Calu3 (cell line): ENCODE measurements at places on chromosomes 13 and 19. TPM values are rescaled to one million over a fixed set of nuclear protein-coding genes. Genes with fewer than 3 reads are reported as not detected.

DNA sequence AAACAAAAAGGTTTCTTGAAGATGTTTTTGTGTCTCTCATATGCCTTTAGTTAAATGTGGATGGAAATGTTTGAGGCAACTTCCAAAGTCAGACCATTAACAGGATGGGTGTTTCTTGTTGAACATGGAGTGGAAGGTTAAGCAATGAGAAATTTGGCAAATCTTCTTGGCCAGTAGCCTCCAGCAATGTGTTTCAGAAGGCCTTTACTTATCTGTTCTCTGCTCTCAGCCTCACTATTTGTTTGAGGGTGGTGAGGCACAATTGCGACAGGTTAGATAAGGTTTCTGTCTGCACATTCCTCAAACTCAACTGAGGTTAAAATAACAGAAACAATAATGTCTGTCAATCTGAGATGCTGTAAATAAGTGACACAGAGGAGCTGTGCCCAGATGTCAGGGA lies 1019.0 kb downstream of the DIAPH3 start:
- DNase-seq, result no peak

DNA sequence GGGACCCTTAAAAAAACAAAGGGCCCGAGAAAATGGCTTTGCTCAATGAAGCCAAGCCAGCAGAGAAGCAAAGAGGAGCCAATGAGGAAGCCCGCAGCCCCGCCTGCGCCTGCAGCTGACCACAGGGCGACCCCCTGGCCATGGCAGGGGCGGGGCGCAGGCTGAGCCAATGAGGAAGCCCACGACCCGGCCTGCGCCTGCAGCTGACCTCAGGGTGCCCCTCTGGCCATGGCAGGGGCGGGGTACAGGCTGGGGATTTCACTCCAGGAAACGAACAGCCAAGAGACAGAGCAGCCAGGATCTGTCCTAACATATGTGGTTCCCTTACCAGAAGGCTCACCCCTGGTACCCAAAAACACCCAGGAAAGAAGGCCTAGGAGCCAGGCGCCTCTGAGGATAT lies 101.4 kb downstream of the STK24 start:
- DNase-seq, result peak; percentile 25

- no peak for DNase-seq
Measured at GRCh38 chr19:3443840-3444694, 36.3 kb downstream of the SMIM24 start.

- DNase-seq, result no peak
Measured at GRCh38 chr13:37029617-37030016, 29.0 kb downstream of the EXOSC8 start.

DNA sequence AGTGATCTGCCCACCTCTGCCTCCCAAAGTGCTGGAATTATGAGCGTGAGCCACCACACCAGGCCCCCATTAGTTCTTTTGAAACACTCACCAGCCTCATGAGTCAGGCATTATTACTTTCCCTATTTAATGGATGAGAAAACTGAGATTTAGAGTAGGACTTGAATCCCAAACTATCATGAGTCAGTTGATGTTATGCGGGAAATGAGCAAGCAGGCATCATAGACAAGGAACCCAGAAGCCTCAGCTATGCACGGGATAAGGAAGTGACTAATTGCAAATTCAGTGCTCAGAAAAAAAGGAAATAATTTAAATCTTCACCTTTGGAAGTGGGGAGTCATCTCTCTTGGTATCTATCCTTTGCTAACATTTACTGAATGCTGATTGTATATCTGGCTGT lies 217.5 kb downstream of the ABCC4 start:
- DNase-seq, result no peak

- no peak for DNase-seq
Measured at GRCh38 chr13:53240401-53241025, 211.9 kb downstream of the OLFM4 start.

DNA sequence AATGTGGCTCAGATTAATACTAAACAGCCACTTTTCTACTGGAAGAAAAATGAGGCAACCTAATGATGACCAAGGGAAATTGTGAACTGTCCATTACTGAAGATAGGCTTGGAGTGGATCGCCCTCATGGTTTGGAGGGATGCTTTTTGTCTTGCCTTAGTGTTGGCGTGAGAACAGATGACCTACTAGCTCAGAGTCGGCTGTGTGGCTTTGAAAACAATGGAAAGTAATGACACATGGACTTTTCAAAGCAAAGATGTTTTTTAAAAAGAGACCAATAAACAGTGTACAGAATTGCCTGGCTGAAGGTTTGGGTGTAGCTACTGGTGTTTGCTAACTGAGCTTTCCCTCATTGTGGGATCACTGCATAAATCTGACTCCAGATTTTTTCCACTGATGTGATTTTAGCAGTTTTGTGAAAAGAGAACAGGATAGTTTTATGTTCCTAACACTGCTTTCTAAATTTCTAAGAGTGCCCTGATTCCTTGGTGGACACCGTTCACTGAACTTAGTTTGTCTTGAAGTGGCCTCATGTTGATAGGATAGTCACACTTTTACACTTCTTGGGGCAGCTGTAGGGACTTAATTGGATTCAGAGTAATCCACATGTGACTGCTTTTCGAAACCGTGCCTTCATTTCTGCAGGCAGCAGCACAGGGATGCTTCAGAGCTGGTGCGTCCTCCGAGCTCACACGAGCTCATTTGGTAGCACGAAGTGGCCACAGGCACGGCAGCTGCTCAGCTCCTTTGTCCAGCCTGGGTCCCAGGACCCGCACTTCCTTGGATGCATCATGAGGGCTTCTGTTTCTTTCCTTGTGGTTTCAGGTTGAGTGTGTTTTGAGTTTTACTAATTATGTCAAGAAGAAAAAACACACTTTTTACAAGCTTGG lies 4.3 kb downstream of the CEBPG start:
- no peak for DNase-seq

- no peak for DNase-seq
Measured at GRCh38 chr13:99012539-99012938, 34.7 kb upstream of the DOCK9 start.

DNA sequence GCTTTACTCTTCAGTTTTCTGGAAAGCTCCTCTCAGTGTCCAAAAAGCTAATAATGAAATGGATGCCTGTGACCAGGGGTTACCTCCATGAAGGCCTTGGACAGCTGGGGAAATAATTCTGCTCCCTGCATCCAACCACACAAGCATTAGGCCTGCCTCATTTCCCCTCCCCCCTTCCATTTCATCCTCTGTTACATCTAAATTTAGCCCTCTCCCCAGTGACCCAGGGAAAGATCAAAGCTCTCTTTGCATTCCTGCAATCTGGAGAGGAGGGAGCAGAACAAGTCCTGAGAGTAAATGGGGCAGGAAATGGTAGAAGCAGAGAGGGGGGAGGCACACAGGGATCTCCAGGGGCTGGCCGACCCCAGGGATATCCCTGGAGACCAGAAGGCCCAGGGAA lies 452.7 kb downstream of the TSHZ3 start:
- DNase-seq, result no peak

DNA sequence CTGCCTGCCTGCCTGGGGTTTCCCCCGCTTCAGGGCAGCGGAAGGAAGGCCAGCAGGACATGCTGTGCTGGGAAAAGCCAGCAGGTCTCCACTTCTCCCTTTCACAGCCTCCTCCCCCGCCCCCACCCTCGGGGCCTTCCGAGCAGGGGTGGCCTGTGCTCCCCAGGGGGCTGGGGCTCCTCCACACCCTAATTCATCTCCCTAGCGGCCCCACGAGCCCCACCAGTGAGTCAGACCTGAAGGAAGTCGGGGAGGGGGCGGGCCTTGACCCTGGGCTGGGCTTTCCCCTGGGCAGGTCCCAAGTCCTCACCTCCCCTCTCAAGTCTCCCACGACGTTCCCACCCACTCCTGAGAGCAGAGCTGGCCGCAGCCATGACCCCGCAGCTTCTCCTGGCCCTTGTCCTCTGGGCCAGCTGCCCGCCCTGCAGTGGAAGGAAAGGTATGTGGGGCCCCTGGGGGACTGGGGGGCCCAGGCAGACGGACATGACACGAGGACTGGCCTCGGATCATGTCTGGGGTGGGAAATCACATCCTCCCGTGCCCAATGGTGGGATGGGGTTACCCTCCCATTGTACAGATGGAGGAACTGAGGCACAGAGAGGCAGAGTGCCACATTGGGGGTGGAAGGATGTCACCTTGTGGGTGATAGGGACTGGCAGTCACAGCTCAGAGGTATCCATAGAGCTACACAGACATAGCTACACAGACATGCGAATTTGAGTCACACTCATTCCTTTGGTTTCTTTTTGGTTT lies at the start of gene EBI3:
Gene EBI3, plus strand, starts transcription at position 345 of the 753 bp plus-strand sequence. Its CDS starts 28 bp downstream, at position 373.
- peak; percentile 49 for DNase-seq

DNA sequence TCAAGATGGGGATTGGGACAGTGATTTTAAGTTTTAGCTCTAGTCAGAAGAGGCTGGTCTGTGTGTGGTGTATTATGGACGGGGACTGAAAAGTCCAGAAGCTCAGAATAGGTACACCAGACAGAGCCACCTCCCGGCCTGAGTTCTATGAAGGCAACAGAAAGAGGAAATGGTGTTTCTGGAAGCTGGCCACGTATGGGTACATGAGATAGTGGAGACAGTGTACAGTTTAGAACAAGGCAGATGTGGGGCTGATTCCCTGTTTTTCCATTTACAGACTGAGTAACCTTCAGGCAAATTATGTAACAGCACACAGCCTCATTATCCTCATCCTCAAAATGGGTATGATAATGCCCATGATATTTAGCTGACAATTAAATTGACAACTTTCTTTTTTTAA lies 1.3 kb downstream of the ZNF175 start:
- no peak for DNase-seq

- DNase-seq, result peak; percentile 7
Measured at GRCh38 chr13:42001580-42001979, 40.7 kb upstream of the VWA8 start.

- DNase-seq, result no peak
Measured at GRCh38 chr19:42494321-42494720, 34.0 kb downstream of the CEACAM1 start.

DNA sequence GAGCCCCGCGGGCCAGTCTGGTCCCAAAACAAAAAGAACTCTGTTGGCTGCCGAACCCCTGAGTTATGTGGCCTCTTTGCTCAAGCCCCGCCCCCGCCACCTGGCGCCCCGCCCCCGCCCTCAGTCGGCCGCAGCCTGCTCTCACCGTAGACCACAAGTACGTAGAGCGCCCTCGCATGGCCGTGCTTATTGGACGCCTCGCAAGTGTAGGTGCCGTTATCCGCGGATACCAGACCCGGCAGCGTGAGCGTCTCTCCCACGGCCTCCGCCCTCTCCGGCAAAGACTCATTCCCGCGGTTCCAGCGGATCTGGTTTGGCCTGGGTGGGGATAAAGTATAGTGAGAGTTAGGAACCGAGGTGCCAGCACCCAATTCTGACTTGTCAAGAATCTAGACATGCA lies 5.5 kb upstream of the ZNF428 start:
- no peak for DNase-seq

- no peak for DNase-seq
Measured at GRCh38 chr13:29819143-29819542, 31.3 kb downstream of the UBL3 start.

DNA sequence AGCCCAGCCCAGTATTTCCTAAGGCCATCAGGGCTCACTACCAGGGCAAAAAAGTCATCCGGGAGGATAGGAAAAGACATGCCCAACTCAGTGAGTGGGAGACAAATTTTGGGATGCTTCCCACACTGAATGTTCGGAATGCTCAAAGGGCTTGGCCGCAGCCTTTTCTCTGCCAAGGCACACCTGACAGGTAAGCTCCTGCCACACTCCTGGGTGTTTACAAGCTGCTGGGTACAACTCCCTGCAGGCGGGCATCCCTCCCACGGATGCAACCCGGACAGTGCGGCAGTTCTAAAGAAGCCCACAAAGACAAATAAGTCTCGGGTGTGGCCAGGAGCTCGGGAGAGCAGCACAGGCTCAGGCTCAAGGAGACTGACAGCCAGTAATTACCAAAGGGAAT lies 28.1 kb downstream of the SLC7A1 start:
- DNase-seq, result no peak

DNA sequence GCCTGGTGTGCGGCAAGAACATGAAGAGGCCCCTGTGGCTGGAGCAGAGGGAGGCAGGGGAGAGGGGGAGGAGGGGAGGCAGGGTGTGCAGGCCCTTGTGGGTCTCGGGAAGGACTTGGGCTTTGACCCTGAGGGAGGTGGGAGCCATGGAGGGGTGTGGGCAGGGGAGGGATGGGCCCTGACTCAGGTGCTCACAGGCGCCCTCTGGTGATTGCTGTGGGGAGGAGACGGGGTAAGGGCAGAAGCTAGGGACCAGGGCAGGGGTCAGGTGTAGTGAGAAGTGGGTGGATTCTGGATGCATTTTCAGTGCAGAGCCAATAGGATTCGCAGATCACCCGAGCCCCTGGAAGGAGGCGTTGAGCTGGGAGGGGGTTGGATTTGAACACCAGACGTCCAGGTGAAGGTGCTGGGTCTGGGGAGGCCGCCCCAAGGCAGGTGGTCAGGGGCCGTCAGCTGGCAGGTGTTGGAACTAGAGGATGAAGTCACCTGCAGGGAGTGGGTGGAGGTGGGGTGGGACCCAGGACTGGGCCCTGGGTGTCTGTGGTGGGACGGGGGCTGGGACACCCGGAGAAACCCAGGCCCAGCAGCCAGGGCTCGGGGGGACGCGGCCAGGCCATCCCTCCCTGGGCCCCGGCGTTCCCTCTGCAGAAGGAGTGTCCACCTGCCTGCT lies 185.4 kb downstream of the KDM4B start:
- peak; percentile 48 for DNase-seq

- peak; percentile 56 for DNase-seq
Measured at GRCh38 chr19:19053508-19054314, 10.1 kb upstream of the SLC25A42 start.

DNA sequence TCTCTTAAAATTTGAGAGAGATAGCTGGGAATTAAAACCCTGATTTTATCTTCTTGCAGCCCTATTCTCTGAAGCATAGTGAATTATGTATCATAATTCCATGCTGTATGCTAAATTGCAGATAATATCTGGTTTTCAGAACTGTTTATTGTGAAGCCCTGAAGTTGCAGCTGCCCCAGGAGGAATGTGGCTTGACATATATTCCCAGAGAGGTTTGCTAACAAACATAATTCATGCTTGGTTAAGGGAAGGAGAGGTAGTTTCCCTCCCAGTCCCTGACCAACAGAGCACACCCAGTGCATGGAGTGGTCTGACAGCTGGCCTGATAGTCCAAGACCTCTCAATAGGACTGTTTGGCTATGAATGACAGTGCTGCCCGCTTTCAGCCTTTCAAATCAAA lies 500.6 kb upstream of the MIR17HG start:
- DNase-seq, result no peak

- DNase-seq, result no peak
Measured at GRCh38 chr13:33168321-33168960, 117.1 kb downstream of the STARD13 start.

DNA sequence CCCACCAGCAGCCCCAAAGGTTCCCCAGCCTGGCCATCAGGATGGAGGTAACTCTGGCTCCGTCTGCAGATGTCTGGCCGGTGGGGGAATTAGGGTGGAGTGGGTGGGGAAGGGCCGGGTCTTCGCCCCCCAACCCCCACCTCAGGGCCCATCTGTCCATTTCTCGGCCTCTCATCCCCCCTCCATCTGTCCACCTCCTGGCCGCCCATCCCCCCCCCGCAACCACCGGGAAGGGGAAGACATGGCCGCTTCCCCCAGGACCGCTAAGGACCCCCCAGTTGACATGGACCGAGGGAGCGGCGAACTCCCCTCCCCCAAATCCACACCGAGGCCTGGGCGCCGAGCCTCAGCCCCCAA lies 793 bp downstream of the LRFN1 start:
- DNase-seq, result no peak

Gene GARIN5A
- total RNA-seq, result 6.0 and 7.8 TPM in 2 replicates

Gene DLL3
- 0.19 and 0.42 TPM in 2 replicates for total RNA-seq

Gene SERTM1
- not detected in 2 replicates for total RNA-seq

Gene PSG7
- total RNA-seq, result not detected in 2 replicates

Gene SLC10A2
- not detected in 2 replicates for total RNA-seq

Gene ADGRE3
- total RNA-seq, result not detected in 2 replicates

Gene ANGPTL8
- total RNA-seq, result not detected in 2 replicates

Gene CTXN1
- 12.0 and 12.2 TPM in 2 replicates for total RNA-seq

Gene CEACAM8
- total RNA-seq, result not detected in 2 replicates
